ENCODE measurements at places on chromosomes 2 and 18.

DNA sequence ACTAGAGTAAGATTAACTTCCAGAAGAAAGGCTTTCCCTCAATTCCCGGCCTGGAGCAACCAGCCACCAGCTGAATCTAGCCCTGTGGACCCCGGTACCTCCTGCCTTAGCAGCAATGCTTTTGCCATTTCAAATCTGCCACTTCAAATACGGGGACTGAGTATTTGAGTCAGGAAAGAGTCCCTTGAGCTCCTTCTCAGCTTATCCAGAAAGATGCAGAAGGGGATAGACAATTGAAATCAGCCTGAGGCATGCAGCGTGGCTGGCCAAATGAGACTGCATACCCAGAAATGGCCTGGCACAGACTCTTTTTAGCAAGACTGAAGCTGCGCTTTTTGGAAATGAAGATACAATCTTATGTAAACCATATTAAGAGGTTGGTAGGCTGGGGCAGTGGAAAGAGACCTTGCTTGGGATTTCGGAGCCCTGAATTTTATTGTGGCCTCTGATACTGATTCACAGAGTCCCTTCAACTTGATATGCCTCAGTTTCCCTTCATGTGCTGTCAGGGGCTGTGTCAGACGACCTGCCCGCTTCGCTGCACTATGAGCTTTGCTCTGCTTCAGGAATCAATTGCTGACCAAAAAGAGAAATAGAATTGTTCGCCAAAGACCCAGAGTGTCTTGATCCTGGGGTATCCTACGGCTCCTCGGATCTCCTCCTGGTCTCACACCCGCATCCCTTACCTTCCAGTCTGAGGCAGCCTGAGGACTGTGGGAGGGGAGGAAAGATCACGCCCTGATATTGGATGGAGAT lies 1.0 kb downstream of the MATN3 start:
- no peak for DNase-seq

DNA sequence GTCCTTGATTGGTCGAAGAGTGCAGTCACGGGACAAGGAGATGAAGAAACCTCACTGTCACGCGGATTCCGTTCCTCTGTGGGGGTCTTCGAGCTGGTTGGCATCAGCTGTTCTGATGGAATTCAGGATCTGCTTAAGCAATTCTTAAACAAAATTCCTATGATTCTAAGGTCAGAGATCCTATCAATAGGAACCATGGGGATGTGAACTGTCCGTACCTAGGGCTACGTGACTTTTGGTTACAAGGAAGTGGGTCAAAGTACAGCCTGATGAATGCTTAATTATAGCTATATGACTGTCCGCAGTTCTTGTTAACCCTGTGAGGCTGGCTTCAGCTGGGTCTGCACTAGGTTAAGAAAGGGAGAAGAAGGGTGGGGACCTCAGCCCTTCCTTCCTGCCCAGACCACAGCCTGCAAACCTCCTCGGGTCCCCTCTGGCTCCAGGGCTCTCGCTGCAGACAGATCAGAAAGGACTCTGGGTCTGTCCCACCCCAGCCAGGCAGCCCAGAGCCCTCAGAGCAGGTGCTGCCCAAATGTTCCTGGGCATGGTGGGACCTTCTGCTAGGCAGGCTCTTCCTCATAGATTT lies 44.2 kb upstream of the TAF1B start:
- no peak for DNase-seq

- DNase-seq = no peak
Observed at GRCh38 chr2:8426550-8426949, 255.3 kb upstream of the ID2 start.

DNA sequence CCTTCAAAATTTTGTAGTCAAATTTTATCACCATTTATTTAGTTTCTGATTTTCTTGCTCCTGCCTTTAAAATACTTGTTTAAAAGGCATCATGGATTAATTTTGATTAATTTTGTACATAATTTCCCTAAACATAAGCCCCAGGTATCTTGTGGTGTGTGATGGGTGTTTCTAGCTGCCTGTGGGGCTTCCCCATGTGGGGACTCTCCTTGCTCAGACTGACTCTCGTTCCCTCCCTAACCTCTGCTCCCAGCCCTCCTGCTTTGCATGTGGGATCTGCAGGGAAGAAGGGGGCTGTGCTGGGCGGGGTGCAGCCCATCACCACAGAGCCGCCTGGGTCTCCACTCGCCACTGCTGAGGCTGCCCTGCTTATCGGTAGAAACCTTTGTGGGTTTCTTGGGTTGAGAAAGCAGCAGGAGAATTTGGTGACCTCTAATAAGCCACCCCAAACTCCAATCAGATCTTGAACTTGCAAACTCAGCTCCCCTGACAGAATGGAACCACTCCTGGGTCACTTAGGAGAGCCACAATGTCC lies 72.5 kb downstream of the MRPS9 start:
- no peak for DNase-seq

- DNase-seq = no peak
Observed at GRCh38 chr2:139217641-139218040, 437.5 kb upstream of the NXPH2 start.

- DNase-seq = no peak
Observed at GRCh38 chr2:43309935-43310334, 83.5 kb upstream of the ZFP36L2 start.

DNA sequence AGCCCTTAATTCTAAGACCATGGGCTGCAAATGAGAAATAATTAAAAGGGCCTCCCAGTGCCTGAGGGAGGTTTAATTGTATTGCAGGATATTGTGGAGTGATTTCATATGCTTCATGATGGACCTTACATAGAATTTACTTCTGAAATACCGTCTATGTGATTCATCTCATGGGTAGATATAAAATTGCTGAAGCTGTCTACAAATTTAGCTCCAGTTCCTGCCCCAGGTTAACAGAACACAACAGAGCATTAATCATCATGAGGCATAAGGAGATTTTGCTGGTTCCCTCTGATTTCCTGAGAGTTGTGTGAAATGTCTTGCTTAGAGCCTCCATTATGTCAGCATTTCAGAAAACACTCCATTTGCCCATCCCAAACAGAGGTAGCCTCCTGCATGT lies 770 bp downstream of the UPP2 start:
- no peak for DNase-seq
